ENCODE measurements at places on chromosomes 1 and 21. TPM values are rescaled to one million over a fixed set of nuclear protein-coding genes. Genes with fewer than 3 reads are reported as not detected.
A peak's percentile ranks its signal among the peaks of the same experiment; 100 is the strongest.

DNA sequence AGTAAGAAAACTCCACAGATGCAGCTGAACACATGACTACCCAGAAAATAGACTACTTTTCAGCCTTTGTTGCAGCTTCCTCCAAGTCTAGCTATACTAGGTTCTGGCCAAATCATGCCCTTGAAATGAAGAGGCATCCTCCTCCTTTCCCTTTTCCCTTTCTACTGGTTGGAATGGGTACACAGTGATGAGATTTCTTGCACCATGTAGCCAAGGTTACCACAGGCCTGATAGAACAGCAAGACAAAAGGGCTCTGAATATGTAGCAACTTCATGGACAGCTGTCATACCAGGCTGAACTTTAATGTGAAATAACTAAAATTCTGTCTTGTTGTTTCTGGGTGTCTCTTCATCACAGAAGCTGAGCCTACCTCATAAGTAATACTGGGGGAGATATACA, 146.5 kb downstream of the PDE4B start:
- no peak for DNase-seq

DNA sequence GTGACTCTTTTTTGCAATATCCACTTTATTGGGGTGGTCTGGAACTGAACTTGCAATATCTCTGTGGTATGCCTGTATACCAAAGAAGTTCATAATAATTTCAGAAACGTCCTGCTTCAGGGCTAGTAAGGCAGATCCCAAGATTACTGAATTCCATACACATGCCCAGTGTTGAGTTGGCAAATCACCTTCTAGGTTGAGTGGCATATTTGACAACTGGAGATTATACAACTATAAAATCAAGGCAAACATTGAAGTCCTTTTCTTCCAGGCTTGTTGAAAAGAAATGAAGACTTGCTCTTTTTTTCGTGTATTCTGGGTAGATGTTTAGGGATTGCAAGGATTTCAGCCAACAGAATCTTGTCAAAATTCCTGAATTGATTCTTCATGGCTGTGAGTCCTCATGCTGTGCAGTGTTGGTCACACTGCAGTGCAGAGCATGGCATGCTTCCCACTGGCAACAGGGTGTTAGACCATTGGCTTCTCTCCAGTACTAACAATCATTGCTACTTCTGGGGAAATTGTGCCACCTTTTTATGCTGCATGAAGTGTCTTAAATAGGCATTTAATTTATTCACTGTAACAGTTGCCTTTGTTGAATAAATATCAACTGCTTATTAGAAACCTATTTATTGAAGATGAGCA, 367.1 kb upstream of the ADGRL4 start:
- no peak for DNase-seq

- no peak for DNase-seq
These were observed 1823.9 kb downstream of the PLA2G4A start for GRCh38 chr1:188652678-188653077.

DNA sequence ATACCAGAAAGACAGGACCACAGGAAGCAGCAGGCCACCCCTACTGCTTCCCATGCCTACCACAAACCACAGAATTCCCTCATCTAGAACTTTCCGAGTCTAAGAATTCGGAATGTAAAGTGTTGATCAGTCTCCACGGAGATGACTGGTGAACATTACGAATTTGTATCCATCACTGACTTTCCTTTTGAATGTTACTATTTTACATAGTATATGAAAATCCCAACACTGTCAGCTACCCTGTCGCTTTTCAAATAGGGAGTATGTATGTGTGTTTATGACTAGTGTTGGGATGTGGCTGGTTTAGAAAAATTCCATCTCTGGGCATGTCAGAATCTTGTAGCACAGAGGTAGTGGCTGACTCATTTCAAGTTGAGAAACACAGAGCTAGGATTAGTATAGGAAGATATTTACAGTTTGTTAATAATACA, 118.2 kb downstream of the COQ8A start:
- DNase-seq = no peak

DNA sequence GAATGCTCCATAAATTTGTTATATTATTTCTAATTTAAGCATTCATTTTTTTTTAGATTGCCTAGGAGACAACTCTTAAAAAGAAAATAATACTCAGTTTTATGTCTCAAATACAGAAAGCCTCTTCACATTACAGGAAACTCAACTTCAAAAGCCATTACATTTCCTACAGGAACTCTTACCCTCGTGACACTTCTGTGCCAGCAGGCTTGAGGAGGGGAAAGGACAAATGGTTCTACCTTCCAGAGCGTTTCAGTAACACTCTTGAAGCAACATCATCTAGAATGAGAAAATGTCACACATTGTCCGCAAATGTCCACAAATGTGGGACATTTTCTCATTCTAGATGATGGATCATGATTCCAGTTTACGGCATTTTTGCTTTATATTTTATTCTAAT, 51.7 kb downstream of the PTPN14 start:
- DNase-seq = no peak

DNA sequence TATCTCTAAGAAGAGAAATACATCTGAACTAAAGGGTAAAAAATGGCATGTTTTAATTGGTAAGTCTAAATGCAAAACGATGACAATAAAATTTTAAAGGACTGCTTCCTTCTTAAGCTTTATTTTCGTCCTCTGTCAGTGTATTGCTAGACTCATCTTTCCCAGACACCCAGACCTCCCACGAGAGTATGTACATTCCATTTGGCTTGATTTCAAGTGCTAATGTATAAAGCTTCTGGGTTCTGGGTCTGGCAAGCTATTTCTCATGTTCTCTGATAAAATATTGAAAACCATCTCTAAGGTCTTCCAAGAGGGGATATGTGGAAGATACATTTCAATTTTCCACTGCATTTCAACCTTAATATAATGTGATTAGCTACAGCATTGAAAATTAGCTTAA, 24.6 kb upstream of the SLC2A1 start:
- no peak for DNase-seq

The MMEL1 gene
- total RNA-seq = not detected

The NUDT4B gene
- 2.4 TPM for total RNA-seq

GRCh38 chr1:86914998-86915736, 732 bp downstream of the HS2ST1 start:
- peak; percentile 65 for DNase-seq

GRCh38 chr1:202058001-202058908, 47.9 kb downstream of the ELF3 start:
- DNase-seq = no peak

- DNase-seq = no peak
These were observed 64.2 kb downstream of the TCP10L start for GRCh38 chr21:32520875-32521735.

DNA sequence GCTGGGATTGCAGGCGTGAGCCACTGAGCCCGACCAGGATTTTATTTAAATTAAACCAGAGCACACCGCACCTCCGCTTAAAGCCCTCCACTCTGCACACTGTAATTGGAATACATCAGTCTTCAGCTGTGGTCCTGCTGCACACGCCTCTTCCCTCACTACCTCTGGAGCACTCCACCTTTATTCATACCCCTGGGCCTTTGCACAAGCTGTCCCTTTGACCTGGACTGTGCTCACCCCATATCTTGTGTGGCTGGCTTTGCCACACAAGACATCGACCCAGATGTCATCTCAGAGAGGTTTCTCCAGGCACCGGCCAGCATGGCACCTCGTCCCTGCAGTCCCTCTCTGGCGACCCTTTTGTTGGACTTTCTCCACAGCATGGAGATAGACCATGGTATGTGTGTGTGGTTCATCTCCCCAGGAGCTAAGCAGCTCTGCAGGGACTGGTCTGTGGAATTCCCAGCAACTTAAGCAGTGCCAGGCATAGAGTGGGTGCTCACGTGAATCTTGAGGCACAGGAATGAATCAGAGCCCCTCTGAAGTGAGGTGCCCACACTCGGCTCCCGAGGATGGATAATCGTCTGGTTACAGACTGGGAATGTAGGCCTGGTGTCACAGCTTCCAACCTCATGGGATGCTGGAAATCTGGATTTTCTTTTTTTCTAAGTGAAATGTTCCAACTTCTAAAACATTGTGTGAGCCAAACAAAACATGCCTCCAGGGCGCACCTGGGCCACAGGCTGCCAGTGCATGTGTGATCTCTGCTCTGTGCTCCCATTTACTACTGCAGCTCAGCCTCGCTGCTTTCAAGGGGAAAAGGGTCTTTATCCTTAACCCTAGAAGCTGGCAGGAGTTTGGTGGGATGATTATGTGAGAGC, 61.9 kb downstream of the EVA1C start:
- DNase-seq = no peak

The AVPR1B gene
- not detected for total RNA-seq

GRCh38 chr1:11691302-11691914, at the start of gene DRAXIN:
TSS of gene DRAXIN (plus strand) at chr1:11691710. CDS start at chr1:11706259, 14,549 bp downstream.
- peak; percentile 77 for DNase-seq

- peak; percentile 54 for DNase-seq
These were observed 264.2 kb downstream of the NPHP4 start for GRCh38 chr1:5727871-5728643.

GRCh38 chr1:109792056-109792831, 28.5 kb upstream of the EPS8L3 start:
- no peak for DNase-seq

The WASF2 gene
- 97.7 TPM for total RNA-seq

The AGT gene
- total RNA-seq = not detected
